Fibroblast of lung (primary cell): ENCODE measurements at places on chromosomes 7 and 10. TPM values are rescaled to one million over a fixed set of nuclear protein-coding genes. Genes with fewer than 3 reads are reported as not detected.

RADIL gene
- 0.32 and 0.85 TPM in 2 replicates for polyA plus RNA-seq

SEMA3D gene
- polyA plus RNA-seq, result 4.1 and 13.6 TPM in 2 replicates

MKI67 gene
- polyA plus RNA-seq, result 6.4 and 24.8 TPM in 2 replicates

AQP1 gene
- polyA plus RNA-seq, result 13.0 and 43.2 TPM in 2 replicates

CNPY1 gene
- not detected in 2 replicates for polyA plus RNA-seq

PROSER2 gene
- polyA plus RNA-seq, result 1.2 and 1.5 TPM in 2 replicates

AKAP9 gene
- polyA plus RNA-seq, result 10.1 and 16.6 TPM in 2 replicates

GRID1 gene
- polyA plus RNA-seq, result 0.03 TPM in 2 replicates

PRSS37 gene
- polyA plus RNA-seq, result not detected in 2 replicates

LIPK gene
- not detected in 2 replicates for polyA plus RNA-seq

INSIG1 gene
- polyA plus RNA-seq, result 170 and 216 TPM in 2 replicates

PNLIP gene
- polyA plus RNA-seq, result not detected in 2 replicates

KCP gene
- 0.08 TPM in 1 of 2 replicates, not detected in the other for polyA plus RNA-seq

GRCh38 chr7:17965603-17966002 lies 25.3 kb upstream of the SNX13 start:
- DNase-seq, result peak; percentile 44
- no peak overlapping the region for H3K4me3 ChIP-seq
- no peaks in the 10 kb centered on the region for H3K36me3 ChIP-seq
- H3K4me1 ChIP-seq, result no peaks in the 10 kb centered on the region
- H3K27ac ChIP-seq, result no peak overlapping the region

- no peaks in the 10 kb centered on the region for H3K27me3 ChIP-seq
- H3K4me1 ChIP-seq, result no peaks in the 10 kb centered on the region
- H3K27ac ChIP-seq, result no peak overlapping the region
- no peak overlapping the region for H3K4me3 ChIP-seq
These were observed 222.1 kb downstream of the ARL4A start for GRCh38 chr7:12909483-12909882.

DNA sequence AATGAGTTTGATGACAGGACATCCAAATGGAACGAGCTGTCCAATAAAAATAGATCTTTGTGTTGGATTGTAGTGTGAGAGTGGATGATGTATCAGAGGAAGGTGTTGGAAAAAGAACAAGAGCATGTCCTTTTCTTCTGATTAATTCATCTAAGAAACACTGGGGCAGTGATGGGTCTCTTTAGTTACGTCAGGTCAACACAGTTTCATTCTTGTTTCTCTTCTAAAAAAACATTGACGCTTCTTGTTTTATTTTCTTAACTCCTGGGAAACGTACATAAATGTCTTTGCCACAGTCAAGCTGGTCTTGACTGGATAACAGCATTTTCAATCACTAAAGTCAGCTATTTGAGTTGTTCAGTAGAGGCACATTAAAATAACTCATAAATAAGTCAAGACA lies 67.0 kb downstream of the PPP1R9A start:
- H3K4me1 ChIP-seq, result peaks cover 4% of the 10 kb centered on the region
- DNase-seq, result no peak
- no peaks in the 10 kb centered on the region for H3K36me3 ChIP-seq
- H3K27me3 ChIP-seq, result no peaks in the 10 kb centered on the region

GRCh38 chr7:141875453-141875852 lies 34.2 kb upstream of the PRSS37 start:
- no peak overlapping the region for H3K4me3 ChIP-seq
- H3K27ac ChIP-seq, result no peak overlapping the region
- no peaks in the 10 kb centered on the region for H3K36me3 ChIP-seq

DNA sequence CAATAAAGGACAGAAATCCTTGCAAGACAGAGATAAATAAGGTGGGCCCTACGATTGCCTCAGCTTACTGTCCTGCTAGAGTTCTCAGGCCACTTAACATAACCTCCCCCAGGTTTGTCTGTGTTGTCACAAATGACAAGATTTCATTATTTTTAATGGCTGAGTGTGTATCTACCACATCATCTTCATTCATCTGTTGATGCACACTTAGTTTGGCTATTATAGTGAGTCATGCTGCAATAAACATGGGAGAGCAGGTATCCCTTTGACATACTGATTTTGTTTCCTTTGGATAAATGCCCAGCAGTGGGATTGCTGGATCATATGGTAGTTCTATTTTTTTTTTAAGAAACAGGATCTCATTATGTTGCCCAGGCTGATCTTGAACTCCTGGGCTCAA lies 60.6 kb downstream of the PRTFDC1 start:
- no peaks in the 10 kb centered on the region for H3K36me3 ChIP-seq
- DNase-seq, result peak; percentile 82
- H3K27ac ChIP-seq, result no peak overlapping the region
- no peaks in the 10 kb centered on the region for H3K27me3 ChIP-seq
- H3K4me1 ChIP-seq, result peaks cover 11% of the 10 kb centered on the region

DNA sequence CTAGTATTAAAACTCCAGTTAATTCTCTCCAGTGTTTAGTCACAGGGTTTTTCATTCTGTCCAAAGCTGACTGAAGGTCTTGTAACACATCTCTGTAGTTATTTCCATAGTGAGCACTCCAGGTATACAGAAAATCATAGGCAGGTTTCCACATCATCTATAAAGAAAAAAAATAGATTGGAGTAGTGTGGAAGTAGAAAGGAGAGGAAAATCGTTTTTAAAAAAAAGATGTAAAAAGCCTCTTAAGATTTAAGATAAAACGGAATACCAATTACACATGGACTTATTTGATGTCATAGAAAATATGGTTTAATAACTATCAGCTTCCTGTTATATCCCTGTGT lies 76.2 kb downstream of the MACC1 start:
- H3K4me3 ChIP-seq, result no peak overlapping the region
- H3K36me3 ChIP-seq, result no peaks in the 10 kb centered on the region
- H3K27ac ChIP-seq, result no peak overlapping the region

DNA sequence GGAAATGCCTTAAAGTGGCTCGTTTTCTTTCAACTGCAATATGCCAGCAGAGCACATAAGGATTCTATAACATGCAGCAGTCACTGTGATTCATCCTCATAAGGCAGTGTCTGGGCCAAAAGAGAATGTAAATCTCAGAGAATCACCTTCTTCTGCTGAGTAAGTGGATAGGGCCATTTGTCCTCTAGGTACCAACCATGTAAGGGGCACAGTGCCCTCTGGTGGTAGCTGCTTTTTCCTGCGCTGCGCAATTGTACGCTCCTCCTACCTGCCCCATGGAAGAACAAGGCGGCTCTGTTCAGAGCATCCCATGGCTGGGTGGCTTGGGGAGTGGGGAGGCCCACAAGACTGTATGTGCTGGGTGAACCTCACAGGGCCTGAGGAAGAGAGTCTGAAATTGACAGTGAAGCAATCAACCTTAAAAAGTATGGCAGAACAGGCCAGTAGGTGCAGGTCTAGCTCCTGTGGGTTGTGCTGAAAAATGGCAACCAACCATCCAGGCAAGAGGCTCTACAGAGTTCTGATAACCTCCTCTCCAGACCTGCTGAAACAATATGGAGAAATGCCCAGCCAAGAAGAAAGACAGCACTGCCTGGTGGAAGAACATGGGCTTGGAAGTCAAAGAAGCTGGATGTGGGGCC lies 78.6 kb upstream of the C10orf90 start:
- peak; percentile 74 for DNase-seq
- no peaks in the 10 kb centered on the region for H3K36me3 ChIP-seq
- H3K27me3 ChIP-seq, result no peaks in the 10 kb centered on the region
- H3K4me1 ChIP-seq, result no peaks in the 10 kb centered on the region

GRCh38 chr10:11813177-11813576 lies 10.0 kb upstream of the PROSER2 start:
- no peak for DNase-seq
- H3K27me3 ChIP-seq, result no peaks in the 10 kb centered on the region
- H3K4me3 ChIP-seq, result no peak overlapping the region
- H3K27ac ChIP-seq, result no peak overlapping the region

DNA sequence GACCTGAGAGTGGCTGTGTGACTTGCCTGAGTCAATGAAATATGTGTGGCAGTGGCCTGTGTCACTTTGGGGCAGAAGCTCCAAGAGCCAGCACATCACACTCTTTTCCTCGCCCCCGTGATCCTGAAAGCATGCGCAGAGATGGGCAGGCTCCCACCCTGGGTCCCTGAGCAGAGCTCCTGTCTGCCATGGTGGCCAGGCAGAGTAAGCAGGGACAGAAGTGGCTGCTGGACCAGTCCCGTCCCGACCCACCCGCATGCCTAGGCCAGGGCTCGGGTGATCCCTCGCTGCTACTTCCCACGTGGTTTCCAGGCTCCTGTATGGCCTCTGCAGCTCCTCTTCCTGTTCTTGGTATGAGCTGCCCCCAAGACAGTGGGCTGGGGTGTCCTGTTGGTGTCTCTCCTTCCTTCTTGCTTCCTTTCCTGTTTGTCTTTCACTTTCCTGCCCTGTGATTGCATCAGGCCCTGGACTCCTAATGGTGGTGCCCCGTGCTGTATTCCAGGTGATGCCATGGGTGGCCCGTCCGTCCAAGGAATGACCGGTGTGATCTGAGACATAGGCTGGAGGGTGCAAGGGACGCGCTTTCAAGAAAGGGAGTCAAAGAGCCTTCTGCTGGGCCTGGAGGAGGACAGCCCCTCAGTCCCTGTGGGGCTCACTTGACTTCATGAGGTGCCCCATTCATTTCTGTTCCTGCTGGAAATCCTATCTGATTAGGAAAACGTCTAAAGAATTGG lies 71.4 kb upstream of the SHH start:
- peak overlapping the region; percentile 54 for H3K27ac ChIP-seq
- H3K4me1 ChIP-seq, result peaks cover 4% of the 10 kb centered on the region
- H3K4me3 ChIP-seq, result no peak overlapping the region
- DNase-seq, result peak; percentile 20

GRCh38 chr7:76260171-76260703 lies 42.2 kb upstream of the HSPB1 start:
- peaks cover 2% of the 10 kb centered on the region for H3K27me3 ChIP-seq
- no peaks in the 10 kb centered on the region for H3K36me3 ChIP-seq
- no peak for DNase-seq
- no peak overlapping the region for H3K27ac ChIP-seq
- H3K4me1 ChIP-seq, result no peaks in the 10 kb centered on the region

- peaks cover 11% of the 10 kb centered on the region for H3K27me3 ChIP-seq
- no peaks in the 10 kb centered on the region for H3K36me3 ChIP-seq
These were observed 9.0 kb upstream of the RAMP3 start for GRCh38 chr7:45148653-45148973.

GRCh38 chr7:140239653-140239935 lies 62.8 kb upstream of the KDM7A start:
- no peak for DNase-seq
- no peaks in the 10 kb centered on the region for H3K27me3 ChIP-seq
- H3K4me1 ChIP-seq, result no peaks in the 10 kb centered on the region
- H3K4me3 ChIP-seq, result no peak overlapping the region
- H3K36me3 ChIP-seq, result no peaks in the 10 kb centered on the region

GRCh38 chr10:114375047-114375446 lies 29.3 kb downstream of the AFAP1L2 start:
- H3K4me3 ChIP-seq, result no peak overlapping the region
- peaks cover 5% of the 10 kb centered on the region for H3K4me1 ChIP-seq
- H3K36me3 ChIP-seq, result no peaks in the 10 kb centered on the region
- no peaks in the 10 kb centered on the region for H3K27me3 ChIP-seq

- no peaks in the 10 kb centered on the region for H3K4me1 ChIP-seq
- no peak overlapping the region for H3K27ac ChIP-seq
- H3K4me3 ChIP-seq, result no peak overlapping the region
- no peaks in the 10 kb centered on the region for H3K36me3 ChIP-seq
- DNase-seq, result no peak
These were observed 317.5 kb downstream of the PLXDC2 start for GRCh38 chr10:20133669-20134189.

GRCh38 chr7:134327896-134328295 lies 11.2 kb upstream of the SLC35B4 start:
- DNase-seq, result peak; percentile 64
- H3K4me1 ChIP-seq, result no peaks in the 10 kb centered on the region
- no peak overlapping the region for H3K4me3 ChIP-seq
- no peaks in the 10 kb centered on the region for H3K27me3 ChIP-seq

- no peaks in the 10 kb centered on the region for H3K4me1 ChIP-seq
- H3K27ac ChIP-seq, result no peak overlapping the region
- H3K4me3 ChIP-seq, result no peak overlapping the region
- no peak for DNase-seq
- H3K27me3 ChIP-seq, result no peaks in the 10 kb centered on the region
These were observed 22.3 kb downstream of the SCART1 start for GRCh38 chr10:133475821-133476640.

DNA sequence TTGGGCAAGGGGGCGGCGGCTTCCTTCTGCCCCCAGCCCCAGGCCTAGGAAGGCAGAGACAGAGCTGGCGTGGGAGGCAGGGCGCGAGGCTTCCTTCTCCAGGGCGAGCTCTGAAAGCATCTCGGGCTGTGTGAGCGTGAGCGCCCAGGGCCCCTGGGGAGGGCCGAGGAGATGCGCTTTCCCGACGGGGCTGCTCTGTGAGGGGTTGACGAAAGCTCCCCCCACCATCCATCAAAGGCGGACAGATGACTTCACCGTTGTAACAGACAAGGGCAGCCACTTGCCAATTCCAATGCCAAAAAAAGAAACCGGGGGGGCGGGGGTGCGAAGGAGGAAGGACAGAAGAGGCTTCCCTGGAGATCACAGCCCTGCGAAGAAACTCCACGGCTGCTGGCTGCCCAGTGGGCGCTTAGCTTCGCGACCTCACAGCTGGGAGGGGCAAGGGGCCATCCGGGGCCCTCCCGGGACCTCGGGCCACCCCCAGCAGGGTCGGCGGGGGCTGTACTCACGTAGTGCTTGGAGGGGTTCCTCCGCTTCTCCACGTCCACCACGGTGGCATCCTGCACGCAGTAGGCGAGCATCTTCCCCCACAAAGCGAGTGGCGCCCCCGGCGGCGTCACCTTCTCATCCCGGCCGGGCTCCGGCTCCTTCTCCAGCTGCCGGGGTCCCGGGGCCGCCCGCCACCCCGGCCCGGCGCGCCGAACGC lies 537 bp downstream of the SH3PXD2A start:
- H3K36me3 ChIP-seq, result no peaks in the 10 kb centered on the region
- DNase-seq, result peak; percentile 41
- H3K4me3 ChIP-seq, result peak overlapping the region; percentile 83
- H3K4me1 ChIP-seq, result peaks cover 33% of the 10 kb centered on the region

GRCh38 chr7:1229202-1229947 lies 3.3 kb upstream of the UNCX start:
- no peak for DNase-seq
- H3K4me1 ChIP-seq, result no peaks in the 10 kb centered on the region
- no peaks in the 10 kb centered on the region for H3K36me3 ChIP-seq
- H3K27ac ChIP-seq, result no peak overlapping the region
- peaks cover 75% of the 10 kb centered on the region for H3K27me3 ChIP-seq
- H3K4me3 ChIP-seq, result no peak overlapping the region

- no peaks in the 10 kb centered on the region for H3K4me1 ChIP-seq
- DNase-seq, result peak; percentile 20
- no peaks in the 10 kb centered on the region for H3K27me3 ChIP-seq
- H3K4me3 ChIP-seq, result no peak overlapping the region
- no peak overlapping the region for H3K27ac ChIP-seq
These were observed 271.1 kb upstream of the SEMA3D start for GRCh38 chr7:85457911-85458310.

GRCh38 chr10:71597821-71598498 lies 121.6 kb downstream of the C10orf105 start:
- no peaks in the 10 kb centered on the region for H3K27me3 ChIP-seq
- no peak overlapping the region for H3K4me3 ChIP-seq
- peaks cover 6% of the 10 kb centered on the region for H3K4me1 ChIP-seq

- no peak for DNase-seq
- H3K27ac ChIP-seq, result peak overlapping the region; percentile 64
- no peak overlapping the region for H3K4me3 ChIP-seq
These were observed 4.0 kb upstream of the CREB5 start for GRCh38 chr7:28408105-28408959.

- H3K4me1 ChIP-seq, result no peaks in the 10 kb centered on the region
- H3K36me3 ChIP-seq, result no peaks in the 10 kb centered on the region
- no peak for DNase-seq
- no peak overlapping the region for H3K27ac ChIP-seq
These were observed 79.8 kb upstream of the PDE1C start for GRCh38 chr7:32150039-32150438.

- H3K27ac ChIP-seq, result no peak overlapping the region
- no peak for DNase-seq
- no peaks in the 10 kb centered on the region for H3K27me3 ChIP-seq
- H3K4me3 ChIP-seq, result no peak overlapping the region
- H3K4me1 ChIP-seq, result no peaks in the 10 kb centered on the region
- no peaks in the 10 kb centered on the region for H3K36me3 ChIP-seq
These were observed 9.1 kb upstream of the ZNF316 start for GRCh38 chr7:6628045-6628444.
